ENCODE measurements at places on chromosomes 3 and 15. TPM values are rescaled to one million over a fixed set of nuclear protein-coding genes. Genes with fewer than 3 reads are reported as not detected.
A peak's percentile ranks its signal among the peaks of the same experiment; 100 is the strongest.

Gene PRRT3
- 2.4 TPM for total RNA-seq

Gene GOLGA6L26
- total RNA-seq: not detected

Gene SCG3
- 1.8 TPM for total RNA-seq

Gene FOXB1
- total RNA-seq: 1.3 TPM

Gene CHRM5
- total RNA-seq: not detected

Gene COL6A6
- total RNA-seq: 0.09 TPM

Gene STAB1
- not detected for total RNA-seq

Gene STIMATE
- 12.1 TPM for total RNA-seq

DNA sequence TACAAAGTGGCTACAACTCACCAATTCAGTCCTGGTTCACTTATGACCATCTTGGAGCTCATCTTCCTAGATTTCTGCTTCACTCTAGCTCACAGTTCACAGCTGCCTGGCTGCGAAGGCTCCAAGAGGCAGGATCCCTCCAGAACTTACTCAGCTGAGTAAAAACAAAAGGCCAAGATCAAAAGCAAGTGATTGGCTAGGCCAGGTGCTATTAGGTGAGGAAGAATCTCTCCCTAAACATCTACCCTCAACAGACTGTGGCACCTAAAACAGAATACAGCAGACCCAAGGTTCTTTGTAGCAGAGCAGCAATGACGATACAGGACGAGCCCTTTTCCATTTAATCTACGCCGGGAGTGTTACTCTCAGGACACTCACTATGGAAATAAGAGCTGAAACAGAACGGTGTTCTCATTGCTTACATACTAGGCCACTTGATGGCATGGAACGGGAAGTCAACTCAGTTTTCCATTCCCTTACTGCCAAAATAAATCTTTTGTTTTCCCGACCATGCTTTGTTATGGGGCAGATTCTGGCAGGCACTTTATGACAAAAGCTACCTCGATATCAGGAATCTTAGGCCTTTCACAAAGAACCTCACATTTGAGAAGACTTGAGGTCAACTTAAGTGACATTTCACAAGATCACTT, 901 bp downstream of the ICE2 start:
- DNase-seq: peak; percentile 51

GRCh38 chr15:97082830-97083229, 752.3 kb downstream of the NR2F2 start:
- no peak for DNase-seq

- no peak for DNase-seq
These were observed 1.8 kb downstream of the TMEM115 start for GRCh38 chr3:50357481-50357880.

- DNase-seq: peak; percentile 44
These were observed 449.6 kb upstream of the TGFBR2 start for GRCh38 chr3:30156586-30157498.

DNA sequence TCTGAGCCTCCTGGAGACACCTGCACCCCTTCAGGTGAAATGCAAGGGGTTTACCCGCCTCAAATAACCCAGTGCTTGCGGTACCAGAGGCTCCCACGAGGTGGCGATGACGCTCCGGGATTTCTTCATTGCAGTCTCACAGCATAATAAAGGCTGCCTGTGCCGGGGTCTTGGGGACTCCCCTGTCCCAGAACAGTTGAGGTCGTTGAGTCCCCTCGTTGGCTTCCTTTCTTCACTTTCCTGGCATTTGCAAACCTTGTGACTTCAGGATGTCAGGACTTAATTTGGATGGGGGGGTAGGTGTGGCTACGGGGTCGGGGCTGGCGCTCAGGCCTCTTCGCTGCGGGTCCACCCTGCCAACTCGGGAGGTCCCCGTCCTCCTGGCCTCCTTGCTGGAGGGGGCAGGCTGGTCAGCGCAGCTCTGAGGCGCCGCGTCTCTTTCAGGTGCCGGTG, 1.3 kb downstream of the GNAT1 start:
- no peak for DNase-seq

GRCh38 chr15:52657338-52657737, 21.9 kb downstream of the ATOSA start:
- peak; percentile 92 for DNase-seq

DNA sequence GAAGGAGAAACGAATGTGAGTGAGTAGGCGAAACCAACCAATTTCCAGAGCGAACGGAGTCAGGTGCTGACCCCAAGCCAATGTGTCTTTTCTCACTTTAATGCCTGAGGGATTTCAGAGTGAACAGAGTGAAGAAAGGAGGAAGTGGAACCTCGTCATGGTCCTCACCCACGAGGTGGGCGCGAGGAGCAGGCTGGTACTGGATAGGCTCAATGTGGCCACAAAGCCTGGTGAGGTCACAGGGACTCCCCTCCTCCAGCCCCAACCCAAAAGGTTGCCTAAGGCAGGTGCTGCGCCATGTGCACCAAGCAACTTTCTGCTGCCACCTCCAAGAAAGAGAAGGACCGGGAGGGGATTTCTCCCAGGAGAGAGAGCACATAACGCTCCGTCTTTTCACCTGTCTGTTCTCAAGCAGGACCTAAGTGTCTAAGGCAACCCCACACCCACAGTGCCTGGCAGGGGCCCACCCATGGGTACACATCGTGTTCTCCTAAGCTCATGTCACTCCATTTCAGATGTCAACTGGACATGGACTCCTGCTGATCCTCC, 3.8 kb downstream of the NRROS start:
- DNase-seq: no peak

DNA sequence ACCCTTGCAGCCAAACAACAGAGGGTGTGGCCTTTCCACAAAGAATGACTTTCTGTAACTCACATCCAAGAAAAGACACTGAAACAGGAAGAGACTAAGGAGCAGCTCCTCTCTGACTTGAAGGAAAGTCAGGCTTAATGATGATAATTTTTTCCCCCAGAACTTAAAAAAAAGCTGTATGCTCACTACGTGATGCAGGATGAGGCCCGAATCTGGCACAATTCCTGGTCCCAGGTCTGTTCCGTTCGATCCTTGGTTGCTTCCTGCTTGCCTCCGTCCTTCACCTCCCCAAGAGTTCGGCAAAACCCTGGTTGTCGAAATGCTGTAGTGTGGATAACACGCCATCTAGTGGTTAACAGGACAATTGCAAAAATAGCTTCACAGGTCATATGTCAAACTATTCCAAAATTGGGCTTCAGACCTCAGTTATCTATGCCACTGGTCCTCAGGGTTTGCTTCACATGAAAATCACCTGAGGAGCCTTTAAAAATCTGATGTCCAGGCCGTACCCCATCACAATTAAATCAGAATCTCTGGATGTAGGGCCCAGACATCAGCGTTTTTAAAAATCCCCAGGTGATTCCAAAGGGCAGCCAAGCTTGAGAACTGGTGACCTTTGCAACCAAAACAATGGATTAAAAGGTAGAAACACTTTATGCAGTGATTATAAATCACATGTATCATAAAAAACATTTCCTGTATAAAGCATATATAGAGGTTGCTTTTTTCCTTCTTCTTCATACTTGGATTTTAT, 28.1 kb upstream of the SYNM start:
- DNase-seq: peak; percentile 73

GRCh38 chr3:110881069-110881468, 190.5 kb upstream of the NECTIN3 start:
- peak; percentile 49 for DNase-seq

DNA sequence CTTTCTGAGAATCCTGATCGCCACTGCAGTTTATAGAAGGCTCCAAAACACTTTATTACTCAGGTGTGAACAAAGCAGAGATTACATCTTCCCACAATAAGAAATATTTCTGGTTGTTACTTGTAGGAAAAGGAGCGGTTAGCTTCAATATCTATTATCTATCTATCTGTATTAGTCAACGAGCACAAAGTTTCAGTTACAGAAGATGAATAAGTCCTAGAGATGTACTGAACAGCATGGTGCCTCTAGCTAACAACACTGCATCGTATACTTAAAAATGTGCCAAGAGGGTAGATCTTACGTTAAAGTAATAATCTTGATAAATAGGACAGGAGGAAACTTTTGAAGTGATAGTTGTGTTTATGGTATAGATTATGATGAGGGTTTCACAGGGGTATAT, 10.9 kb upstream of the CCR3 start:
- no peak for DNase-seq

DNA sequence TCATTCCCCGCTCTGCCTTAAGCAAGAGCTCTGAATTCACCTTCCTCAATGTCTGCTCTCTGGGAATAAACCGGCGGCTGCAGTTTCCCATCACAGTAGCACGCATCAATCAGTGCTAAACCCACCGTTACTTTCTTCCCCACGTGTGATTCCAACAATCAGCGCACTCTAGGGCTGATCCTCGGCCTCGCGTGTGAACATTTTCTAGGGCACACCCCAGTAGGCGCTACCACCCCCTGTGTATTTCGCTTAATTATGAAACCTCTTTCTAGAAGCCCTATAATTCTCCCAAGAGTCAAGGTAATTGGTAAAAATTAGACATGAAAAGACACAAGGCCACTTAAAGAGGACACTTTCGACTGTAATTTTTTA, 87.5 kb downstream of the RFTN1 start:
- DNase-seq: no peak

GRCh38 chr3:141644931-141645330, 93.2 kb upstream of the RNF7 start:
- DNase-seq: no peak

DNA sequence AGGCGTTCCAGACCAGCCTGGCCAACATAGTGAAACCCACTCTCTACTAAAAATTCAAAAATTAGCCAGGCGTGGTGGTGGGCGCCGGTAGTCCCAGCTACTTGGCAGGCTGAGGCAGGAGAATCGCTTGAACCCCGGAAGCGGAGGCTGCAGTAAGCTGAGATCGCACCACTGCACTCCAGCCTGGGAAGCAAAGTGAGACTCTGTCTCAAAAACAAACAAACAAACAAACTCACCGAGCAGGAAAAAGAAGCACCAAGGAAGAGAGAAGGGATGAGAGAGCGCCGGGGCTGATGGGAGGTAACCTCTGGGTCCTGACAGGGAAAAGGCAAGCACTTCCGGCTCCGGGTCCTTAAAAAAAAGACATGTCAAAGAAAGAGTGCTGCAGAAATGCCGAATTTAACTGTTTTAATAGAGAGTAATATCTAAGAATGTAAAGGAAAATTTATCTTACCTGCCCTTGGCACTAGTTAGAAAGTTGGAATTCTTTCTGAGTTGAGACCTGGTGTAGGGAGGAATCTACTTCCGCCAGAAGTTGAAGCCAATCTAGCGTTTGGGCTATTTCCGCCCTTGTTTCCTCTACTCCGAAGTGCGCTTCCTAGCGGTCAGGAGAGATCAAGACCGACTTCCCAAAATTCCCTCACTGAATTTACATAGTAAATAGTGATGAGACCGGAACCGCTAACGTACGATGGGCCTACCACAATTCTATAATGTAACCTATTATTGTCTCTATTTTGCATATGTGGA, 29.1 kb downstream of the EFCAB12 start:
- peak; percentile 97 for DNase-seq

DNA sequence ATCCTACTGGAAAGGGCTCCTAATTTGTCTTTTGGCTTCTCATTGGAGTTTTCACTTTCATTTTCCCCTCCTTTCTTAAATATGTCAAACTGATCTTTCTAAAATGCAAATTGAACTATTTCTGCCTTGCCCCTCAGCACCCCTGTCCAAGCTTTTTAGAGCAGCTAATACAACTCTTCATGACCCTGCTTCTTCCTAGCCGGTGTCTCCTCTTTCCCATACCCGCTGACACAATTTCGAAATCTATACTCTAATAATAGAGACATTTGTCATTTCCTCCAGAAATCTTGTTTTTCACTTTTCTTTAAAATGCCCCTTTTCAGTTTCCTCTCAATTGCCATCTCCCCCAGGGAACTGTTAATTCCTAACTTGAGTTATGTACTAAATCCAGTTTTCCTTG, 2.9 kb upstream of the EPHA3 start:
- no peak for DNase-seq

GRCh38 chr3:90056281-90057032, 949.0 kb downstream of the EPHA3 start:
- DNase-seq: no peak

GRCh38 chr3:133761605-133762484, 15.7 kb downstream of the TF start:
- no peak for DNase-seq

- peak; percentile 54 for DNase-seq
These were observed 177.5 kb downstream of the RORA start for GRCh38 chr15:61051569-61052031.

DNA sequence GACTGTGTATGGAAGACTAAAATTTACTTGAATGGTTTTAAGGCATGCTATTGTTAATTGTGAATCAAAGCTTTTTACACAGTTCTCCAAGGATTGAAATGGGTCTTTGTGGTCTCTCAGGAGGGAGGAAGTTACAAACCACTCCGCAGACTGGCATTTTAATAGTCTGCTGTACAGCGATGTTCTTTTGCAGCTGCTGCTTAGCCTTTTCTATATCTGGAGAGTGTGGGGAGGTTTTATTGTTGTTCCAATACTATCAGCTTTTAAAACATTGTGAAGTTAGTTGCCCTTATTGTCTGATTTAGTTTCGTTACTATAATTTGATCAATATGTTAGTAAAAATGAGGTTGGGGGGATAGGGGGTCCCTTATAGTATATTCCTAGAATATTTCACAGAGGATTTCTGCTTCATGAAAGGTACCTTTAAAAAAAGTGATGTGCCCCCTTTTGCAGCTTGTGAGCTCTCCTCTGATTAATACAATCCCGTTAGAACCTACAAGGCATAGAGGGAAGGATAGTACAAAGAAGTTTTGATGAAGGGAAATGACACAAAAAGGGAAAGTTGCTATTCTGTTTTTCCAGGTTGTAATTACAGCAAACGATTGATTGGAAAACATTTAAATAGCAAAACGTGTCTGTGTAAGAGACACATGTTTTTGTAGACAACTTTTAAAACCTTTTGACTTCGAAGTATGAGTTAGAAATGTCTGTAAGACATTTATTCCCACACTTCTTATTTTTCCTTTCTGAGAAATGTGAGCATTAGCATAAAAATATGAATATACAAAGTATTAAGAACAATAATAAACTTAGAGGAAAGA, 158.3 kb upstream of the CGNL1 start:
- peak; percentile 67 for DNase-seq
